GM23248 (cell line): ENCODE measurements at places on chromosomes 6 and 20.

- no peak overlapping the region for H3K27ac ChIP-seq
- H3K36me3 ChIP-seq, result no peaks in the 10 kb centered on the region
- peaks cover 16% of the 10 kb centered on the region for H3K4me1 ChIP-seq
- no peaks in the 10 kb centered on the region for H3K27me3 ChIP-seq
These were observed 73.9 kb upstream of the BACH2 start for GRCh38 chr6:90370493-90370959.

DNA sequence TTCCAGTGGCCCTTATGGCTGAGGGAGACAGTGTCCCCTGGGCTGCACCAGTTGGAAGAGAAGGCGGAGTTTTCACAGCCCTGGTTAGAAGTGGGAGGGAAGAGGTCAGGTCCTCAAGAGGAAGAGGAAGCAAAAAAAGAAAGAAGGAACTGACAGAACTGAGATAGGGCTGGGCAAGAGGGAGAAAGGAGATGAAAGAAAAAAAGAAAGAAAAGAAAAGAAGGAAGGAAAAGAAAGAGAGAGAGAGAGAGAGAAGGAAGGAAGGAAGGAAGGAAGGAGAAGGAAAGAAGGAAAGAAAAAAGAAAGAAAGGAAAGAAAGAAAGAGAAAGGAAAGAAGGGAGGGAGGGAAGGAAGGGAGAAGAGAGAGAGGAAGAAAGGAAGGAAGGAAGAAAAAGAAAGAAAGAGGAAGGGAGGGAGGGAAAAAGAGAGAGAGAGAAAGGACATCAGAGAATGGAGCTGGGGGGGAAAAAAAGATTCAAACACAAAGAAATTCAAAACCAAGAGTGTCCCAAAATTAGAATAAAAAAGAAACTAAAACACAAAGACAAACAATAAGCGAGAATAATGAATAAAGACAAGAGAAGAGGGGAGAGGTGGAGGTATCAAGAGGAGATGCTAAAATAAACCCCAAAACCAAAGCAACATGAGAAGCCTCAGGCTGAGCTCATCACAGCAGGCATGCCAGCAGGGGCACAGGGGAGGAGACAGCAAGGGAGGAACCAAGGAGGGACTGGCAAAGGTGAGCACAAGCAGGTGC is 5.3 kb upstream of the FUCA2 start:
- DNase-seq, result no peak
- no peak overlapping the region for H3K4me3 ChIP-seq
- H3K27me3 ChIP-seq, result 0 out of 2 replicates have a peak, but pooled peaks cover 7% of the 10 kb centered on the region
- peaks cover 8% of the 10 kb centered on the region; the same call in 1 of the 2 replicates for H3K4me1 ChIP-seq

DNA sequence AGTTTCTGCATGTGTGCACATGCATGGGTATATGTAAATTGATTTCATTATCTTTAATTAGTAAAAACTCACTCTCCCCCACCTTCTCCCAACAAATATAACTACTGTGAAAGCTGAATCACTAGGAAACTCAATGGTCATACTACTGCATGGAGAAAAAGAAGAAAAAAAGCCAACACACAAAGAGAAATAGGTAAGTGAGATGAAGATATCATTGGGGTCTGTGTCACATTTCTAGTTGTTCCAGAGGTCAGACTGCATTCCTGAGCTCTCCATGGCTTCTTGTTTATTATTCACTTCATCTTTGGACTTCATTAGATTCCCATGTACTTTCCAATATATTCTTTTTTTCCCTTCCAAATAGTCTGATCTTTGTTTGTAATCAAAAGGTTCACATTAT is 98.2 kb downstream of the PTPRK start:
- DNase-seq, result no peak
- H3K27me3 ChIP-seq, result no peaks in the 10 kb centered on the region
- no peaks in the 10 kb centered on the region for H3K36me3 ChIP-seq
- no peak overlapping the region for H3K27ac ChIP-seq
- no peaks in the 10 kb centered on the region for H3K4me1 ChIP-seq
- no peak overlapping the region for H3K4me3 ChIP-seq

GRCh38 chr6:44696686-44697085 is 309.2 kb downstream of the CDC5L start:
- H3K36me3 ChIP-seq, result no peaks in the 10 kb centered on the region
- DNase-seq, result no peak
- H3K27me3 ChIP-seq, result no peaks in the 10 kb centered on the region

DNA sequence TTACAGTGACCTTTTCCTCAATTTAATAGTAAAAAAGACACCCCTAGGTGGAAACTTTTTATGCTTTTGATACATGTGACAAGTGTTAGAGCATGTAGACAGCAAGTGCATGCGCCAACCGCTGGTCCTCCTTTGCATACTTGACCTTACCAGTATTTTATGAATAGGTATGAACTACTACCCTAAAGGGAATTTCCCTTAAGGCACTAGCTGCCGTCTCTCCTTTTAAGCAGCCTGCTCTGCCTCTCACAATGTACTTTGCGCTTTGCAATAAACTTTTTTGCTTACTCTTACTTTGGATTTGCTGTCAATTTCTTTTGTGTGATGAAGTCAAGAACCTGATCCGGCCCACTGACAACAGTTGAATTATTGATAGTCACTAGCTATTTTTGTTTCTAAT is 50.6 kb upstream of the ZNF133 start:
- no peak overlapping the region for H3K27ac ChIP-seq
- no peak overlapping the region for H3K4me3 ChIP-seq
- H3K4me1 ChIP-seq, result no peaks in the 10 kb centered on the region
- H3K36me3 ChIP-seq, result no peaks in the 10 kb centered on the region
- H3K27me3 ChIP-seq, result peaks cover 7% of the 10 kb centered on the region; the same call in 1 of the 2 replicates

GRCh38 chr20:51204794-51205193 is 181.9 kb upstream of the KCNG1 start:
- DNase-seq, result no peak
- H3K27me3 ChIP-seq, result peaks cover 29% of the 10 kb centered on the region
- H3K4me3 ChIP-seq, result no peak overlapping the region
- no peaks in the 10 kb centered on the region for H3K36me3 ChIP-seq

DNA sequence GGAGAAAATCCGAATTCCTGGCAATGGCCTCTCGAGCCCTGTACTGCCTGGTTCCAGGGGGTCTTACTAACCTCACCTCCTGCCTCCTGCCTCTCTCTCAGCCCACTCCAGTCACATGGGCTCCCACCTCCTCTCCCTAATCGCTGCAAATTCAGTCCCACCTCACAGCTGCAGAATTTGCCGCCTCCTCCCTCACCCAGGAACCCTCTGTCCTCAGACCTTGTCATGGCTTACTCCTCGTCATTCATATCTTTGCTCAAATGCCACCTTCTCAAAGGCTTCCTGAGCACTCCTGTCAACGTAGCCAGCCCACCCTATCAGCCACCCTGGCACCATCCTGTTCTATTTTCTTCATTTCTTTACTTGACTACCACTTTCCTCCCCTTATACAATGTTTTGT is 89.0 kb downstream of the SLC2A10 start:
- no peaks in the 10 kb centered on the region for H3K4me1 ChIP-seq
- H3K36me3 ChIP-seq, result no peaks in the 10 kb centered on the region
- peaks cover 65% of the 10 kb centered on the region for H3K27me3 ChIP-seq
- no peak overlapping the region for H3K27ac ChIP-seq
- H3K4me3 ChIP-seq, result no peak overlapping the region

DNA sequence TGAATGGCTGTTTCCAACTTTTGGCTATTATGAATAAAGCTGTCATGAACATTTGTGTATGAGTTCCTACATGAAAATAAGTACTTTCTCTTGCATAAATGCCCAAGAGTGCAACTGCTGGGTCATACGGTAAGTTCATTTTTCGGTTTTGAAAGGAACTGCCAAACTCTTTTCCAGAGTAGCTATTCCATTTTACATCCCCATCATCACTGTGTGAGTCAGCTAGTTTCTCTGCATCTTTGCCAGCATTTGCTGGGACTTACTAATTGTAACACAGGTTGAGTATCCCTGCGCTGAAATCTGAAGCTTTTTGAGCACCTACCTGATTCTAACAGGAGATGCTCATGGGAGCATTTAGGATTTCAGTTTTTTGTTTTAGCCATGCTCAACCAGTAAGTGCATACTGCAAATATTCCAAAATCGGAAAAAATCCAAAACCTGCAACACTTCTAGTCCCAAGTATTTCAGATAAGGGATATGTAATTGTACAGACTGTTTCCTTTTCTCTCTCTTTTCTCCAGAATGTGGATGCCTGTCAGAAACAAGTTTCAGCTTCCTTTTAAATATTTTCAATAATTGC is 118.4 kb downstream of the DTNBP1 start:
- H3K36me3 ChIP-seq, result no peaks in the 10 kb centered on the region
- peak; percentile 51 for DNase-seq
- no peak overlapping the region for H3K4me3 ChIP-seq
- no peak overlapping the region for H3K27ac ChIP-seq

- no peaks in the 10 kb centered on the region for H3K36me3 ChIP-seq
- H3K27ac ChIP-seq, result no peak overlapping the region
These were observed 96.6 kb upstream of the LOC128125822 start for GRCh38 chr6:63475707-63476106.

- DNase-seq, result no peak
- peaks cover 7% of the 10 kb centered on the region; the same call in 1 of the 2 replicates for H3K27me3 ChIP-seq
- H3K4me3 ChIP-seq, result no peak overlapping the region
- H3K4me1 ChIP-seq, result peaks cover 16% of the 10 kb centered on the region
- no peaks in the 10 kb centered on the region for H3K36me3 ChIP-seq
- no peak overlapping the region for H3K27ac ChIP-seq
These were observed 106.2 kb upstream of the DTNBP1 start for GRCh38 chr6:15768999-15769398.

- no peaks in the 10 kb centered on the region for H3K27me3 ChIP-seq
- no peak overlapping the region for H3K27ac ChIP-seq
- peak; percentile 67 for DNase-seq
- no peaks in the 10 kb centered on the region for H3K36me3 ChIP-seq
- H3K4me1 ChIP-seq, result no peaks in the 10 kb centered on the region
These were observed 105.3 kb upstream of the BMP5 start for GRCh38 chr6:55980627-55981211.

DNA sequence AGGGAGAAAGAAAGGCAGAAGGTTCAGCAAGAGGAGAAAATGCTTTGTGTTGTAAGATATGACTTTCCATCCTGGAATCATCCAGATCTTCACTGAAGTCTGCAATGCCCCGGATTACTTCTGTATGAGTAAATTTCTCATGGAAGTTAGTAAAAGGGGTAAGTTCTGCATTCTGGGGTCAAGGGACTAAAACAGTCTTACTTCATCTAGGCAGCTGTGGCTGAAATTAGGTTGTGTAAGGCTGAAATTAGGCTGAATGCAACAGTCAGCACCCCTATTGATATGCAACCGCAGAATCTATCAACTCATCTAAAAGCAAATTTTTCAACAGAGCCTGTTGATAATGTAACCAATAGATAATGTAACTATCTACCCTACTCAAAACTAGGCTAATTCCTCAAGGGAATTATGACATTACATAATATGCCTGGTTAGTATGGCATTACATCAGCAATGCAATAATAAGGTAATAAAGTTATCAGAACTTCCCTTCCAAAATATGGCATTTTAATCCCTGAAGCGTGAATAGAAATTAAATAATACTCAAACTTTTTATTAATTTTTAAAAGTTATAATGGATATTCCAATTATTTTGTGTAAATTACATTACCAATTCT is 671.7 kb upstream of the CITED2 start:
- H3K27ac ChIP-seq, result no peak overlapping the region
- peaks cover 39% of the 10 kb centered on the region for H3K4me1 ChIP-seq
- H3K4me3 ChIP-seq, result no peak overlapping the region
- no peak for DNase-seq
- no peaks in the 10 kb centered on the region for H3K27me3 ChIP-seq

- no peak overlapping the region for H3K4me3 ChIP-seq
- no peak overlapping the region for H3K27ac ChIP-seq
- H3K36me3 ChIP-seq, result no peaks in the 10 kb centered on the region
- no peaks in the 10 kb centered on the region for H3K27me3 ChIP-seq
- no peak for DNase-seq
These were observed 121.3 kb downstream of the CDK19 start for GRCh38 chr6:110693994-110694393.

DNA sequence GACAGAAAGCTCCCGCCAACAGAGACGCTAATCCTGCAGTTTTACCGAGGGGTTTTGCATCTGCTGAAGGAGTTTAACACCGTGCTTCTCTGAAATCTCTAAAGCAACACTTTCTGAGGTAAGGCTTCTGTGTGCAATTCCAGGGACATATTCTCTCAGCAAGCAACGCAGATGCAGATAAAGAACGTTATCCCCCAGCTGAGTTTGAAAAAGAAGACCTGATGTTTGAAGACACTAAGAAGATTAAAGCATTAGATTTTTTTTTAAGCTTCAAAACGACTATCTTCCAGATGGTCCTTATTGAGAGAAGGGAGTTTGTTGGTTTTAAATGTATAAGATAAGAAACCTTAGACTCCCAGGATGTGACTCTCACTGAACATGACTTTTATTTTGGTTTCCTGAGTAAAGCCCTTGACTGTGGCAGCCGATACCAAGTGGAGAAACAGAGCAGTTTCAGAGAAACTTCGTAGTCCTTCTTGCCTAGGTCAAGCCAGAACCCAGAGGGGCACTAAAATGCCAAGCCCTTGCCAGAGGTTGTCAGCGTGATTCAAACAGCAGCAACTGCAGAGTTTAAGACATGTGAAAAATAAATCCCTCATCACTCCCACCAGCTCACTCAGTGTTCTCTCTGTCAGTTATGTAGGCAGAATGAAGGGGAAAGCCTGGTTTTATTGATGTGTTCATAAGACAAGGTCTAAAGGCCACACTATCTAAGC is 353.3 kb upstream of the CNR1 start:
- H3K4me1 ChIP-seq, result no peaks in the 10 kb centered on the region
- H3K27ac ChIP-seq, result no peak overlapping the region
- H3K27me3 ChIP-seq, result peaks cover 11% of the 10 kb centered on the region; the same call in 1 of the 2 replicates
- DNase-seq, result no peak
- H3K36me3 ChIP-seq, result no peaks in the 10 kb centered on the region

GRCh38 chr6:3293271-3294155 is 34.8 kb downstream of the PSMG4 start:
- no peak for DNase-seq
- no peaks in the 10 kb centered on the region for H3K36me3 ChIP-seq
- H3K27me3 ChIP-seq, result no peaks in the 10 kb centered on the region
- no peak overlapping the region for H3K4me3 ChIP-seq
- H3K27ac ChIP-seq, result no peak overlapping the region
- H3K4me1 ChIP-seq, result no peaks in the 10 kb centered on the region

DNA sequence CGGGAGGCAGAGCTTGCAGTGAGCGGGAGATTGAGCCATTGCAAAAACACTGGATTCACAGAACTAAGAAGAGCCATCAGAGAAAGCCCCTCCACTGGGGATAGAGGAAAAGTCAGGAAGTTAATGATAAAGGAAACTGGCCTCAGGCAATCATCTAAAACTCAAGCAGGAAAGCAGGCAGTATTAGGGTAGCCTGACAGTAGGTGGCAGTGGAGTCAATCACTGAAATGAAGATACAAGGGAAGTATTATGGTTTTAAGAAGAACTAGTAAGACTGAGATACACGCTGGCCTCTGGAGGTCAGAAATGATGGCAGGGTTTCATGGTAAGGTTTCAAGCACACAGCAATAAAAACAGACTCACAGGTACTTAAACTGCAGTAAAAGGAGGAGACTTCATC is 578.3 kb downstream of the HACE1 start:
- H3K27ac ChIP-seq, result no peak overlapping the region
- H3K27me3 ChIP-seq, result no peaks in the 10 kb centered on the region
- no peaks in the 10 kb centered on the region for H3K36me3 ChIP-seq
- no peak for DNase-seq
- H3K4me3 ChIP-seq, result no peak overlapping the region
